ENCODE measurements at places on chromosomes 16 and 17.

- DNase-seq, result no peak
Observed at GRCh38 chr17:46976626-46977270, 2.3 kb downstream of the RPRML start.

- no peak for DNase-seq
Observed at GRCh38 chr16:89319886-89320781, 102.6 kb downstream of the ZNF778 start.

- no peak for DNase-seq
Observed at GRCh38 chr17:69713815-69714214, 299.3 kb downstream of the MAP2K6 start.

DNA sequence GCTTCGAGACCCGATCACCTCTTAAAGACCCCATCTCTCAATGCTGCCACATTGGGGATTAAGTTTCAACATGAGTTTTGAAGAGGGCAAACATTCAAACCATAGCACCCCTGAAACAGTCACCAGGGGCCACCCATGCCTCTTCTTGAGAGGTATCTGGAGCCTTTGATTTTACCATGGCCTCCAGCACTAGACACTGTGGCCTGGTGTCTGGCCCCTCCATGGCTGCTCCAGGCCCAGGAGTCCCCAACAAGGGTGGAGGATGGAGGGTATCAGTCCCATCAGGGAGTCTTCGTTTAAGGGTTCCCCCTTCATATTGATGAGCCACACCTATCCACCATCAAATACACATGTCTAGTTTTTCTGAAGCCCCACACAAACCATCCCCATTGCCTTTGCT is 66.5 kb upstream of the CDH5 start:
- DNase-seq, result no peak

DNA sequence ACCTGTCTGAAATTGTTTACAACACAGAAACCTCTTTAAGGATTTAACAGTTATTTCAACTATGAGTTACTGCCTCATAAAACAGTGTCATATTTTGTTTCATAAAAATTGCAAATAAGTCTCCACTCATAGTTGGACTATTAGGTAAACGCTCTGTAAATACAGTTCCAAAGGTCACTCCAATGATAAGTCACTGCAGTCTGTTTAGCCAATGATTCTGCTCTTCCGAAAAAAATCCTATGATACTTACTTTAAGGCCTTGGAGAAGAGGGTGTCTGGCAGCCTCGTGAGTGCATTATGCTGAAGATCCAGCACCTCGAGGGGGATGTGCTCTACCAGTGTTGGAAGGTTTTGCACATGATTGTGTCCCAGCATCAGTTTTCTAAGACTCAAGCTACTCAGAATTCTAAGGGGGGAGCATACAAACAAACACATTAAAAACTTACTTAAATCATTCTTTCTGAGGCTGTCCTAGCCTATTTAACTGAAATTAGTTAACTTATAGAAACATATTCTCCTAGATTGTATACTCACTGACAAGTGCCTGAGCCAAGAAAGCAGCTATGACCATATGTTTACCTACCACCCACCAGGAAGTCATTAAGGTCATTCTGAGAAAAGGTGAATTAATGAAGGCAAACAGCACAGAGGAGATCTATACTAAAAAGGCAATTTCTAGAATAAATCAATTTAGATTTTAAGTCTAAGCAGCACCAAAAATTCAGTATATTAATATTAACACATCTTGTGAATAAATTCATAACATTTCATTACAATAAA is 41.1 kb downstream of the MARVELD3 start:
- no peak for DNase-seq

DNA sequence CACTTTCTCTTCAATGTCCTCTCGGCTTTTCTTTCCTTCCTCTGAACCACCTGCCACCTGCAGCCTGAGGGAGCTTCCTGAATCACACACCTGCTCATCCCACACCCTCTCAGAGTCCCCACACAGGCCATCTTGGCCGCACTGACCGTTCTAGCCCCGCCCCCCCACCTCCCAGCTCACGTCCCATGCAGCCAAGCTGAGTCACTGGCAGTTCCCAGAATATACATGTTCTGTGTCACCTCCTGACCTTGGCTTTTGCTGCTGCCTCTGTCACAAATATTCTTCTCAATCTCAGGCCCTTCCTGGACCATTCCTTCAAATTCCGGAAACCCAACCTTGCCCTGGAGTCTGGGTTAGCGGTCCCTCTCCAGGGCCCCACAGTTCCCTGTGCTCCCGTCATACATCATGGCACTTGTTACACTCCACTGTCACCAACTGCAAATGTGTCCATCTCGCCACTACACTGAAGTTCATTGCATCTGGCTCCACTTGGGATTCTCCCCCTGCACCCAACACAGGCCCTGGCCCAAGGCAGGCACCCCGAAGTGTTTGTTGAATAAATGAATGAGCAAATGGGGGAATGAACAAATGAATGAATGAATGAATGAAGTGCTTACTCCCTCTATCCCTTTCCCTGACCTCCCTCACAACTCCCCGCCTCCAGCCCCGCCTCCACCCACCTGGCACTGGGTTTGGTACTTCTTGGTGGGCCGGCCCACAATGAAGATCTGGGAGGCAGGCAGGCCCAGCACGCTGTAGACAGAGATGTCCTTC is 12.8 kb downstream of the PIMREG start:
- DNase-seq, result no peak

GRCh38 chr16:83830091-83830768 is 22.5 kb downstream of the HSBP1 start:
- DNase-seq, result no peak

GRCh38 chr17:7219229-7219811 is 316 bp downstream of the DLG4 start:
- DNase-seq, result no peak

DNA sequence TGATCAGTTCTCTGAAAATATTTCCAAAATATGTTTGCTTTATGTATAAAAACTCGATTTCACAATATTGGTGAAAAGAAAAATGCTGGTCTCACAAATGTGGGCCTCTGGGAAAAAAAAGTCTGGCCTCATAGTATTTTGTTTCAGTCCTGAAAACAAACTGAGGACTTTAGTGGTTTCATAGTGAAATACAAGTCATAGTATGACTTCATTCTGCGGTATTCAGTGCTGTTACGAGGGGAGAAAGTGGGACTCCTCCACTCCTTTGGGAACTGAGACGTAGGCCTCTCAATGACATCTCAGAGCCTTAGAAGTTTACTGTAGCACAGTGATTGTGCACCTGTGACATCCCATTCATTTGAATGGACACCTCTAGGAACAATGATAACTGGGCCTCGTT is 56.0 kb downstream of the CYB561 start:
- DNase-seq, result no peak

DNA sequence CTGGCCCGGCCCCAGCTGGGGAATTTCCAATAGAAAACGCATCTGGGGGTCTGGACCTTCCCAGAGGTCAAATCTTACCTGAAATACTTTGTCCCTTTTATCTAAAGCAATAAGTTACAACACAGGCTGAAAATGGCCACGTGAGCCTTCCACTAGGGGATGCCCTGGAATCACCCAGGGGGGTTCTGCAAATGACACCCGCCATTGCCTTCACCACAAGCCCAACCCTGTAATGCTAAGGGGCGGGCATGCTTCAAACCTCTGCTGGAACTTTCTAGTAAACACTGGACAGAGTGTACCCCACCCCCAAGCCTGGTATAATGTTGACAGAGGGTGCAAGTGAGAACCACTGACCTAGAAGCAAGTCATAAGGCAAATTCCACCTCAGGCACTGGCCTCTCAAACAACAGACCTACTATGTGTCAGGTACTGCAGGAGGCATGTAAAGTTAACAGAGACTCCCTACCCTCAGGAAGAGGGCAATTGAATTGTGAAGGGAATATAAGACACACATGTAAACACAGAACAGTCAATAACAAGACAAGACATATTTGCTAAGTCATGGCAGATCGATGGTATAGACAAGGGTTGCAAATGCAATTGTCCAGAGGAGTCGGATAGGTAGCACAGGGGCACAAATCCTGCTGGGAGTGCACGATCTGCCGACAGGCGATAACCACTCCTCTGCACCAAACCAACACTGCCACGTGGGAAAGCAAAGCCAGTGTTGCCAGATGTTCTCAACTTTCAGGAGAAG is 59.0 kb downstream of the ARHGAP17 start:
- DNase-seq, result no peak

DNA sequence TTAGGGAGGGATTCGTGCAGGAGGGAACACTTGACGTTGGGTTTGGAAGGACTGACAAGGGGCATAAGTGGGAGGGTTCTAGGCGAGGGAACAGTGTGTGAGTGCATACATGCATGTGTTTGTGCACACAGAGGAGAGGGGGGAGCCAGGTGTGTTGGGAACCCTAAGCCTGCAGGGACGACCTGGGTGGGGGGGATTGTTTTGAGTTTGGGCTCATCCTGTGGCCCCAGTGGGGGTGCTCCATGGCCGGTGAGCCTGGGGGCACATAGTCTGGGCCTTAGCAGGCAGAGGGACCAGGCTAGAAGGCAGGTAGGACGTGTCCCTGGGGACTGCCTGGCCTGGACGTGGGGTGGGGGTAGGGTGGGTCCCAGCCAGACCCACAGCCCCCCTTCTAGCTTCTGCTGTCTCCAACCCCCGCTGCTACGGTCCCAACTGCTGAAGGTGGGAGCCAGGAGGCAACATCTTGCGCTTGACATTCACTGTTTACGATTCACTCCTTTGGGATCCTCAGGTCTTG is 11.9 kb upstream of the RASD1 start:
- DNase-seq, result no peak

GRCh38 chr16:8915722-8916301 is 33.7 kb downstream of the LITAFD start:
- no peak for DNase-seq

DNA sequence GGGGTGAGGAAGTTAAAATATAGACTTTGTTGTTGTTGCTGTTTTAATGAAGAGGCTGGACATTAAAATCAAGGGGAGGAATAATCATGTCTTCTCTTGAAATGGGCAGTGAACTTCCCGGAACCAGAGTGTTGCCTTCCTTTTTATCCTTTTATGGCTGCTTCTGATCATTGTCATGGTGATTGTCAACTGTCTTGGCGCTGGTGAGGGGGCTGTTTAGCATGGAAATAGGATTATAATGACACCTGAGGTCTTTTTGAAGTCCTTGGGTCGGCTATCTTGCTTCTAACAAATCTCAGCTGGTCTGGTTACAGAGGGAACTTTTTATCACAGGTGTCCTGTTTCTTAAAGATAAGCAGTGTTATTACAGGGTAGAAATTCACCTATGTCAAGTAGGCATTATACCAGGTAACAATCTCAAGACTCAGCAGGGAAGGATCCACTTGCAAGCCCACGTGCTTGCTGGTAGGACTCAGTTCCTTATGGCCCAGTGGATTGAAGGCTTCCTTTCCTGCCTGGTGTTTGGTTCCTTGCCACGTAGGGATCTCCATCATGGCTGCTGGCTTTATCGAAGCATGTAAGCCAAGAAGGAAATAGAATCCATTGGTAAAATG is 349.3 kb downstream of the WWOX start:
- no peak for DNase-seq

GRCh38 chr16:8622315-8622656 is 788 bp downstream of the METTL22 start:
- DNase-seq, result no peak

GRCh38 chr17:55814377-55814776 is 63.5 kb downstream of the PCTP start:
- DNase-seq, result no peak

DNA sequence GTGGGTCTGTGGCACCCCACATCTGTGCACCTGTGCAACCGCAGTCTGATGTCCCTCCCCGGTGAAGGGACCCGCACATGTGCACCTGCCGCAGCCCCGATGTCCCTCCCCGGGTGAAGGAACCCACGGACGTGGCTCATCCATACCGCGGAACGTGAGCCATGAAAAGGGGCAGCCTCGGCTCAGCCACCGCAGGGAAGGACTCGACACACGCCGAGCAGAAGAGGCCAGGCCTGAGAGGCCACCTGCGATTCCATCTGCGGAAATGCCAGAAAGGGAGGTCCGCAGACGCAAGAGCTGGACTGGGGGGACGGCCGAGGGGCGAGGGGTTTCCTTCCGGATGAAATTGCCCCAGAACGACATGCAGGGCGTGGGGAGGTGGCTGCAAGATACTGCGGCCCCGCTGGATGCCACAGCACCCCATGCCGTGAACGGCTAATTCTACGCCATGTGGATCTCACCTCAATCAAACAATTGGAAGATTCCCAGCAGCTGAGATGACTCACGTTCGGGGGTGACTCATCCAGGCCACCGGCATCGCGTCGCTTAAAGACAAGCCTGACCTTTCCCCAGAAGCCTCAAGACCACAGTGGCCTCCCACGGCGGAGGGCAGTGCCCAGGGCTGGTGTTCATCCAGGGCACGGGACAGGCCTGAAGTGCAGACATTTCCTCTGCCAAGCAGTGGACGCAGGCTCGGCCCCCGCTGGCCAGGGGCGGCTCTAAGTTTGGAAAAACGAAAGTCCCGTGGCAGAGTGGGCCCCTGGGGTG is 21.0 kb downstream of the SOX8 start:
- peak; percentile 55 for DNase-seq

DNA sequence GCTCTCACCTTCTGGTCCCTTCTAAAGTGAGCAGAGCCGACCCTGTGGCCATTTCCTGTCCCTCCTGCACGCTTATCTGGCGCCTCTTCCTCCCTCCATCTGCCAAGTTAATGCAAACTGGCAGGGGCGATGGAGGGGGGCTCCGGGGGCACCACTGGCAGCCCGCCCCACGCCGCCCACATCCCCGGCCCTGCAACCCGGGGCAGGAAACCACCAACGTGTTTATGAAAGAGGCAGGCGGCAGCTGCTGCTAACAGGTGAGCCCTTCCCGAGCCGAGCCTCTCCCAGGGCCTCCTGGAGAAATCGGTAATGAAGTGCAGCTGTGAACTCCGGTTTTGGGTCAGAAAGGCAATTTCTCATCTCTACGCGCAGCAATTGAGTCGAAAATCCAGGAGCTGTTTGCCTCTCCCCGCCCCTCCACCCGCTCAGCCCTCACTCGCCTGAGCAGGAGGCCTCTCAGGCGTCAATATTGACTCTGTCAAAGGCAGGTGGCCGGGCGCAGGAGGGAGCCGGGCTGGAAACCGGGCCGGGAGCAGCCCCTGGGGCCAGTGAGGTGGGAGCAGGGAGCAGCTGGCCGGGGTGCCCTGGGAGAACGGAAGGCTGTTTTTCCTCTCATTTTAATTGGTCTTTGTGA is 164.4 kb upstream of the GSE1 start:
- peak; percentile 24 for DNase-seq

DNA sequence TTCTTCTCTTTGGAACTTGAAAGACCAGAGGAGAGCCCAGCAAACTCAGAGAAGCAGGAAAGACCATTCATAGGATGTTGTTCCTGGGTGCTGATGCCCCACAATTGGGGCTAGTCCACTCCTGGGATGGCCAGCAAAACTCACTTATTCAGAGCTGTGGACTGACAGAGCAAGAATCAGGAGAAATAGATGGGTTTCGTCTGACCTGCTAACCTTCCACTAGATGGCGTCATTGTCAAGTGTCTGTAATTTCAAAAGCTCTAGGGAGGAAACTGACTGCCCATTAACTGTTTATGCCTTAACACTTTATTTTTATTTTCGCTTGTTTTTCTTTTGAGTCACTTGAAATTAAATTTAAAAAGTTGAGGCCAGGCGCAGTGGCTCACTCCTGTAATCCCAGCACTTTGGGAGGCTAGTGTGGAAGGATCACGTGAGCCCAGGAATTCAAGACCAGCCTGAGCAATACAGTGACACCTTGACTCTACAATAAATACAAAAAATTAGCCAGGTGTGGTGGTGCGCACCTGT is 28.7 kb upstream of the MILR1 start:
- DNase-seq, result no peak
